BE2C (cell line): ENCODE measurements at places on chromosomes 16 and 17.

GRCh38 chr17:67246653-67247415 is 1.8 kb upstream of the HELZ start:
- DNase-seq: no peak

- DNase-seq: no peak
These were observed 6.0 kb downstream of the CETP start for GRCh38 chr16:56967733-56968132.

GRCh38 chr17:2093349-2093748 is 38.4 kb downstream of the HIC1 start:
- DNase-seq: peak; percentile 27

GRCh38 chr16:65574326-65574966 is 452.6 kb upstream of the CDH11 start:
- DNase-seq: no peak

DNA sequence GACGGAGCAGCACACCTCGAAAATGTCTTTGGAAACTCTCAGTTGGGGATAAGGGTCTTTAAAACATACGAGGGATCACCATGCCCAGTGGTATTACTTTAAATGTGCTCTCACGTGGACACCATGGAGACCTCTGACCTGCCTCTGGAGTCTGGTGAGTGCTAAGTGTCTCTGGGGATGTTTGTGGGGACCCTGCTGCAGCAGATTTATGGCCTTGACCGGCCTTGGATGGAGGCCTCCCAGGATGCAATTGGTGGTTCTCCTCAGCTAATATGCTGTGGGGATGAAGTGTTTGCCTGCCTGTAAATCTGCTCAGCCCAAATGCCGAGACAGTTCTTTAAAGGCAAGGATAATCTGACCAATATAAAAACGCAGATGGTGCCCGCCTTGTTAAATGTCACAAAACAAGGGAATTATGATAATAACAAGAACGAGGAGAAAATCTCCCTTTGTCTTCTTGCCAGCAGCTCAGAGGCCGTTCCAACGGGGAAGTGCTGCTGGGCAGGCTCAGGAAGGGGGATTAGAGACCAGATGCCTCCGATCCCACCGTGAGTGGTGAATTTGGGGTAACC is 154.4 kb downstream of the ABCC12 start:
- DNase-seq: no peak

GRCh38 chr16:87490096-87490798 is 2.6 kb downstream of the ZCCHC14 start:
- no peak for DNase-seq

DNA sequence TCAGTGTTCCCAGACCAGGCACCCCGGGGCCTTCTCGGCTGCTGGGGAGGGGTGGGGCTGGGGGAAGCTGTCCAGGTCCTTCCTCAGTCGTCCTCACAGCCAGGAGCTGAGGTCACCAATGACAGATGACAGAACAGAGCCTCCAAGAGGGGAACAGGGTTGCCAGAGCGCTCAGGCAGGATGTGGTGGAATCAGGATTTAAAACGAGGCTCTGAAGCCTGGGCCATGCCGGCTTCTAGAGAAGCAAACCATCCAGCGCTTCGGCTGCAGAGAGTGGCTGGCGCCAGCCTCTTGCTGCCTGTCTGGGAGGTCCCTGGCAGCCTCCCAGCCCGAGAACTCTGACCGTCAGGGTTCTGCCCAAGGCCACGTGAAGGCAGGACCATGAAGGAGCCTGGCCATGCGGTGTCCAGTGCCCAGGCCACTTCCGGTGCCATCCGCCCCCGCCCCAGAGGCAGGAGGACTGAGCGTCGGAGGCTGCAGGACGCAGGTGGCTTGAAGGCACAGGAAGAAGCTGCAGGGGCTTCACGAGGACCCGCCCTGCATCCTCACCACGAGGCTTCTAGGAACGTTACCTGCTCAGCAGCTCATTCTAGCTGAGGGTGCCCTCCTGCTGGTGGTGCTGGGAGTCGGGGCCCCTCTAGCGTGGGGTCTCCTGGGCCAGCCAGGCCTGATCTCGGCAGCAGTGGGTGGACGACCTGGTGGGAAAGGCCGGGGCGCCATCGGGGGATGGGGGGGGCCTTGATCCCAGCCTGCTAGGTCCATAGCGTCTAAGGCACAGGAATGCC is 78.5 kb downstream of the KLHDC4 start:
- DNase-seq: peak; percentile 56

- peak; percentile 57 for DNase-seq
These were observed 5.2 kb downstream of the BAIAP2 start for GRCh38 chr17:81039854-81040758.

DNA sequence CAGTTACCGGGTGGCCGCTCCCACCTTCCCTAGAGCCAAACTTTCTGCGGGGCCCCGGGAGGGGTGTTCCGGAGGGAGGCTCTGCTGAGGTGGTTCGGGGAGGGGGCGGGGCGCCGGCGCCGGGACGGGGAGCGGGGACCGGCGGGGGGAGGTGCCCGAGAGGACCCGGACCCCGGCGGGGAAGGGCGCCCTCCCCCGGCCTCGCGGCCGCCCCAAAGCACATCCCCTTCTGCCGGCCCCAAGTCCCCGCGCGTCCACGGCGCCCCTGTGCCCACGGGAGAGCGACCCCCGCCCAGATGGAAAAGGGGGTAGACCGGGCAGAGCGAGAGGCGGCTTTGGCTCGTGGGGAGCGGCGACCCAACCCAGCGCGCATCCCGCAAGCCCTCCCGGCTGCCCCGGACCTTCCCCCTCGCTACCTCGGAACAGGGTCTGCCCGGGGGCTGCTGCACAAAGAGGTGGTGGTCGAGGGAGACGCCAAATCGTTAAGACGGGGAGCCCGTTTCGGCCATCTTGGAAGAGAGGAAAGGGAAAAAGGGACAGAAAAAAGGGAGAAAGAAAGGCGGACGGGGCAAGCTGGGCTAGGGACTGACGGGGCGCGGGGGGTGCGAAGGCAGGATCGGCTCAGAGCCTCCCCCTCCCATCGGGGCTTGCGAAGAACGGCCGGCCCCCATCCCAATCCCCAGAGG is 530 bp downstream of the PCGF2 start:
- peak; percentile 65 for DNase-seq

- no peak for DNase-seq
These were observed 24.3 kb downstream of the PLA2G10 start for GRCh38 chr16:14669776-14670175.

GRCh38 chr16:56336711-56337110 is 88.6 kb downstream of the AMFR start:
- DNase-seq: no peak

DNA sequence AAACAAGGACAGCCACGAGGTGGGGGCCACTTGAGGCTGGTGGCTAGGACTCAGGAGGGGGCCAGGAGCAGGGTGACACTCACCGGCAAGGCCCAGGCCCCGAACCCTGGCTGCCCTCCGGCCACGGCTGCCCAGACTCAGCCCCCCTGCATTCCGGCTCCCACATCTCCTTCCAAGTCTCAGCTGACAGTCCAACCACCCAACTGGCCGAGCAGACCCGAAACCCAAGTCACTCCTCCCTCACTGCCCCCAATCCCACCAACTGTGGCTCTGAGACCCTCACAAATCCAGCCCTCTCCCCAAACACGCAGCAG is 9.4 kb downstream of the HAGH start:
- no peak for DNase-seq

DNA sequence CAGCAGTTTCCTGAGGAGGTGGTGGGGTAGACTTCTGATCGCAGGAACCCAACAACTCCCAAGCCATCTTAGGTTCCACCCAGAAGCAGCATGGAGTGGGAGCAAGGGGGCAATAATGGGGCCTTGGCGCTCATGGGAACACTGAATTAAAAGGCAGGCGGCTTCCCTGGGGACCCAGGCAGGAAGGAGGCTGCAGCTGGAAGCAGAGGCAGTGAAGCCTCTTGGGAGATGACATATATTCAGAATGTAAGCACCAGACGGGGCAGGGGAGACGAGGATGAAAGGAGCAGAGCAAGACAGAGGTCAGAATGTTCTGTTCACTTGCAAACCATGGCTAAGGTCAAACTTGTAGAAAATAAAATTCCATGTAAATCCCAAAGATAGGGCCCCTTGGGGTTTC is 2.9 kb downstream of the HIGD1B start:
- DNase-seq: peak; percentile 60

DNA sequence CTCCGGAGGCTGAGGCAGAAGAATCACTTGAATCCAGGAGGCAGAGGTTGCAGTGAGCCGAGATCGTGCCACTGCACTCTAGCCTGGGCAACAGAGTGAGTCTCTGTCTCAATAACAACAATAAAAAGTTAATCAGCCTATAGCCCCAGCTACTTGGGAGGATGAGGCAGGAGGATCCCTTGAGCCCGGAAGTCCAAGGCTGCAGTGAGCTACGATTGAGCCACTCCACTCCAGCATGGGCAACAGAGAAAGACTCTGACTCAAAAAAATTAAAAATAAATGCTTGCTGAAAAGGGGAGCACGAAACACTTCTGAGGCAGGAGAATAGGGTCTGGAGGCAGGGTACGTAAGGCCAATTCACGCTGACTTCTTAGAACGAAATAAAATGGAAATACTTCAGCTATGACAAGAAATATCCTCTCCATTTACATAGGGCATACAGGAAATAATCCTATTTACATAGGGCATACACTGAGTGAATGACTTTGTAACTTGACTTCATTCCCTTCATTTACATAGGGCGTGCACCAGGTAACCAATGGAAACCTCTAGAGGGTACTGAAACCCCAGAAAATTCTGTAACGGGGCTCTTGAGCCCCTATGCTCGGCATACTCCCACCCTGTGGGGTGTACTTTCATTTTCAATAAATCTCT is 3.2 kb upstream of the PRPSAP1 start:
- DNase-seq: no peak

DNA sequence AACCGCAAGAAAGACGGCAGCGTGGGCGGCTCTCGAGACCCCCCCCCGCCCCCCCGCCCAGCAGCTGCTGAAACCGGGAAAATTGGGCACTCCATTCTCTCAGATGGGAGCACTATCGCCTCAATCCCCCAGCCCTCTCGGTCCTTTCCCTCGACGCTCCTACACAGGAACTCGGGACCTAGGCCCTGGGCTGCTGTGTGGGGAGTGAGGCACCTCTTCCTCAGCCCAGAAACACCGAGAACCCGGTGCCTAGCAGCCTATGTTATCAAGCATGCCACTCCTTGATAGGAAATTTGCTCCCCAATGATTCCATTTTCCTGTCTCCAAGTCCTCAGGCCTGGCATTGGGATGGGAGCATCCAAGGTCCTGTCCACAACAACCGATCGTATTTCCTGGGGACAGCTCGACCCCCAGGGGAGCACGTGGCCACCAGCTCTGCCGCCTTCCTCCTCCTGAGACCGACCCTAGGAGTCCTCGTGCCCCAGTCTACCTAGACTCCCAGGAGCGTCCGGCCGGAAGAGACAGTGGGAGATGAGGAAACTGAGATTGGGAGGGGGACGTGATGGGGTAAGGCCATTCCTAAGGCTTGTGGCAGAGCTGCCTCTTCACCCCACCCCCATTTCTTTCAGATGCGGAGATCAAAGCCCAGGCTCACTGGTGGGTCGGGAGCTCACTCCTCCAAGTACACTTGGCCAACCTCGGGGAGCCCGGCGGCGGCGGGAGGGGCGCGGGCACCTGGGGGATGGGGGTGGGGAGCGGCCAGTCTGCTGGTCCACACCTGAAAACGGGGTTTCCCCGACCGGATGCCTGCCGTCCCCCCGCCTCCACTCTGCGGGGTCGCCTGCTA is 17.5 kb upstream of the CBX8 start:
- no peak for DNase-seq

- no peak for DNase-seq
These were observed 11.4 kb downstream of the NETO2 start for GRCh38 chr16:47132308-47132707.

- no peak for DNase-seq
These were observed 104.6 kb downstream of the SPAG9 start for GRCh38 chr17:51016099-51016498.

DNA sequence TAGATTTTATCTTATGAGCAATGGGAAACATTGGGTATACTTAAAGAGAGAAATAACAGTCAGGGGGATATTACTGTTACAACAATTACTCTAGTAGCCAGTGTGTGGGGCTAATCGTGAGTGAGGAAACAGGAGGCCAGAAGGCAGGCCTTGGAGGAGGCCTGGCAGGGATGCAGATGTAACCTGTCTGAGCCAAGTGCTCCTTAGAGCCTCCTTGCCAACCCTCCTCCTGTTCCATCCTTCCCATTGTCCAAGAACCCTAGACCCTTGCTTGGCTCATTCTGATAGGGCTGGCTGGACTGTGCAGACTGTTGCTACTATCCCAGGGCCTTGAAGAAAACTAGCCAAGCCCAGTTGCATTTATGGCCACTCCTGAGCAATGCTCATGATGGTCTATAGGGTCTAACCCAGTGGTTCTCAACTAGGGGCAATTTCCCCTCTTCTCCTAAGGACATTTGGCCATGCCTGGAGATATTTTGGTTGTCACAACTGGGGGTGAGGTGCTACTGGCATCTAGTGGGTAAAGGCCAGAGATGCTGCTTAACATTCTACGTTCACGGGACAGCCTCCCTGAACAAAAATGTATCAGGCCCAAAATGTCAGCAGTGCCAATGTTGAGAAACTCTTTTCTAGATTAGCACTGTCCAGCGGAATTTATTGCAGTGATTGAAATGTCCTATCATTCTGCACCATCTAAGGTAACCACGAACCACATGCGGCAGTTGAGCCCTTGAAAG is 24.4 kb upstream of the WSCD1 start:
- DNase-seq: no peak

- no peak for DNase-seq
These were observed 78.1 kb downstream of the LMF1 start for GRCh38 chr16:892536-893255.

GRCh38 chr16:4180511-4180910 is 61.4 kb downstream of the SRL start:
- DNase-seq: no peak

DNA sequence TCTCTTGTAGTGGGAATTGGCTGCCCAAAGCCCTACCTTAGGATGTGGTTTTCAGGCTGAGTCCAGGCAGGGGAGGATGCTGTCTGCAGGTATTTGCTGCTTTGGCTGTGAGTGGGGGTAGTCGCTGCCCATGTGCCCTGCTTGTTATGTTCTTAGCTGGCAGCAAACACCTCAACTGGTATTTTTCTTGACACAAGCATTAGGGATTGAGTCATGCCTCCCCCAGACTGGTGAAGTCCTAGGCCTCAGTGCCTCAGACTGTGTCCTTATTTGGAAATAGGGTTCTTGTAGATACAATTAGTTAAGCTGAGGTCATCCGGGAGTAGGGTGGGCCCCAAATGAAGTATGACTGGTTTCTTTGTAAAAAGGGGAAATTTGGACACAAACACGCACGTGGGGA is 808.3 kb upstream of the EEF2KMT start:
- DNase-seq: no peak

GRCh38 chr17:17511881-17512858 is 16.0 kb upstream of the RASD1 start:
- no peak for DNase-seq

GRCh38 chr17:73689596-73690275 is 45.5 kb upstream of the SDK2 start:
- no peak for DNase-seq
